Fibroblast of skin of scalp (primary cell): ENCODE measurements at places on chromosomes 5 and 9.
A peak's percentile ranks its signal among the peaks of the same experiment; 100 is the strongest.

GRCh38 chr5:93954421-93955069 is 213.1 kb upstream of the POU5F2 start:
- no peak for DNase-seq

GRCh38 chr5:72110394-72111013 is 3.2 kb downstream of the MAP1B start:
- DNase-seq: no peak

GRCh38 chr9:131622523-131622922 is 77.2 kb downstream of the PRRT1B start:
- DNase-seq: no peak

- DNase-seq: no peak
Measured at GRCh38 chr5:152113401-152113800, 188.8 kb upstream of the GLRA1 start.

DNA sequence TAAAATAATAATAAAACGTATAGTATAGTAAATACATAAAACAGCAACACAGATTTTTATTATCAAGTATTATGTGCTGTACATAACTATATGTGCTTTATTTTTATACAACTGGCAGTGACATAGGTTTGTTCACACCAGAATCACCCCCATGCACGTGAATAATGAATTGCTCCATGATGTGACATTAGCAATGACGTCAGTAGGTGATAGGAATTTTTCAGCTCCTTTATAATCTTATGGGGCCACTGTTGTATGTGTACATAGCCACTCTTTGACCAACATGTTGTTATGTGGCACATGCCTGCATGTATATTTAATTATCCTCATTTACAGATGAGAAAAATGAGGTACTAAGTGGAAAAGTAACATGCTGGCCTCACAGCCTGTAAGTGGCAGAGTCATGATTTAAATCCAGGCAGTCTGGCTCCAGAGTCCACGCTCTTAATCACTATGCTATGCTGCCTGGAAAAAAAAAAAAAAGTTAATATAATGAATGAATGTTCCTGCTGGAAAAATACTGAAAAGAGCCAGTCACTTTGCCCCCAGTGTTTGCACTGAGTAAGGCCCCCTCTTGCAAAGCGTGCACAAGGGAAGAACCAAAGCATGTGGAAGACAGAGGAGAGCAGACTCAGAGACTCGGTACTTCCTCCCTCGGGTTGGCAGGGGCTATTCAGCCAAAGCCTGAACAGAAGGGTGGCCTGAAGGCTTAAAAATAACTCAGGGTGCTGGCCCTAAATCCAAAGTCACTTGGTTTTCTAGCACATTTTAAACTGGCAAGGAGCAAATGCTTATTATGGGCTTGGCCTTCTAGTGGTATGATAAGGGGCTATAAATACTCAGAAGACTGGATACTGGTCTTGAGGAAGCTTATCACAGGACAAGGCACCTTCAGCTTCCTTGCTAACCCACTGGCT is 206.8 kb downstream of the GLIS3 start:
- DNase-seq: no peak

DNA sequence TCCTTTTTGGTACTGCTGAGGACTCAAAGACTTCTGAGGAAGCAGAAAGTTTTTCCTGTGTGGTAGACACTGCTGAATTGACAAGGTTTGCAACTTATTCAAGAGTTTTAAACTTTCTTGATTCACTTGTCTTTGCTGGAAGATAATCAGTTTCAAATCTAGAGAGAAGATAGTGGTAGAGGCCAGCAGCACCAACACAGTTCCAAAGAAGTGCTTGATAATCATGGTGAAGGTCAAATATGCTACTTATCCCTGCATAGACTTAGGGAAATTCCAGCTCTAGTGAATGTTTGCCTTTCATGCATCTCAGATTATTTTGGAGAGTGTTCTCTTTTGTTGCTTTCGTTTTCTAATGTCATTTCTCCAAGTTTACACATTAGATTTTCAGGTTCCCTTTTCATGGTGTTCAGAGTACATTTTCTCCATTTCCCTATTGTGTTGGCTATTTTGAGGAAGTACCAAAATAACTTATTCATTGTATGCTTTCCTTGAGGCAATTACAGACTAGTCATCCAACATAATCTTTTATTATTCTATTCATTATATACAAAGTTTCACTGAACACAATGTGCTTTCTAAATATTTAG is 550 bp downstream of the IFNE start:
- DNase-seq: no peak

- DNase-seq: no peak
Measured at GRCh38 chr9:30774326-30774725, 1610.1 kb upstream of the ACO1 start.

GRCh38 chr9:1051584-1052275 is 1.6 kb downstream of the DMRT2 start:
- DNase-seq: peak; percentile 33
